ENCODE measurements at places on chromosomes 1 and 21.

DNA sequence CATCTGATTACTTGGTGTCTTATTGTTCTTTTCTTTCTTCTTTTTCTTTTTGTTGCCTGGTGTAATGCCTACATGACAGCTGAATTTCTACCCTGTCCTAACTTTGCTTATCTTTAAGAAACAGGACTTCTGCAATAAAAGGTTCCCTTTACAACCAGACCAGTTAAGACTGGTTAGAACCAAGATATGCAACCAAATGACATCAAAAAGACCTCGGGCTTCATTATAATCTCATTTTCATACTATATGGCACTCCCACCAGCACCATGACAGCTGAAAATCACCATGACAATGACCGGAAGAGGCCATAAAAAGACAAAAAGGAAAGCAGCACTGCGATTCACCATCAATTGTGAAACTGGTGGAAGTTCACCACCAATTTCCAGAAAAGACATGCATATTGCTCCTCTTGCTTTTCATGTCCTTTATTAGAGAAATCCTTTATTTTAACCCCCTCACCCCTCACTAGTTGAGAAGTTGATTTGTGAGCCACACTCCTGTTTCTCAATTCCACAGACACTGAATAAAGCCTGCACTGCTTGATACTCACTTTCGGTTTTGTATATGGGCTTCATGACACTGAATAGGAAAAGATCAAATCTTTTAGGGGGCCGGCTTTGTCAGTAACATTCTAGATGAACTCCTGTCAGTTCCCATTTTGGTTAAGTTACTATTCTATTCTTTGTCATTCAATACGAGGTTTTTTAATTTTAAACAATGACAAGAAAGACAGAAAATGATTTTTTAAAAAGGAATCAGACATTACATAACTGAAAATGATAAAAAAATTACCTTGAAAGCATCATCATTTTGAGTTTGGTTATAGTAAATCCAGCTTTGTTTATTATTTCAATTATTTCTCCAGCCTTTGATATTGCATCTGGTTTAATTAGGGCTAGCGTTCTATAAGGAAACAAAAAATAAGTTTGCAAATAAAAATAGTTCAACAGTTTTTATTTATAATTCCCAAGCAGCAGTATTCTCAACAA, 58.1 kb downstream of the NME7 start:
- DNase-seq: no peak

DNA sequence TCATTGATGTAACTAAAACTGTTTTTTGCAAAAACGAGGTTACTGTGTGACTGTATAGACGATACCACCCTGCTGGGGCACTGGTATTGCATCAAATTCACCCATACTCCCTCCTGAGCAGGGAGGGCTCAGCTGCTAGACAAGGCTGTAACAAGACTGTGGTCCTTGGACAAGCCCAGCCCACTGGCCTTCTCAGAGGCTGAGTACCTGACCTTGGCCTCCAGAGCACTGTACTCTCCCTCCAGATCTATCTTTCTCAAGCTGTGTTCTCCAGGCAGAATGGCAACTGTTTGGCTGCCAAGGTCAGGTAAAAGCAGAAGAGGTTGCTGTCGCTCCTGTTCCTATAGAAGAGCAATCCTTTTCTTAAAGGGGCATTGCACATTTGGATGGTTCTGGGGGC, 8.5 kb downstream of the OLFML2B start:
- no peak for DNase-seq

- DNase-seq: no peak
Measured at GRCh38 chr1:20626098-20626427, 7.2 kb upstream of the PINK1 start.

DNA sequence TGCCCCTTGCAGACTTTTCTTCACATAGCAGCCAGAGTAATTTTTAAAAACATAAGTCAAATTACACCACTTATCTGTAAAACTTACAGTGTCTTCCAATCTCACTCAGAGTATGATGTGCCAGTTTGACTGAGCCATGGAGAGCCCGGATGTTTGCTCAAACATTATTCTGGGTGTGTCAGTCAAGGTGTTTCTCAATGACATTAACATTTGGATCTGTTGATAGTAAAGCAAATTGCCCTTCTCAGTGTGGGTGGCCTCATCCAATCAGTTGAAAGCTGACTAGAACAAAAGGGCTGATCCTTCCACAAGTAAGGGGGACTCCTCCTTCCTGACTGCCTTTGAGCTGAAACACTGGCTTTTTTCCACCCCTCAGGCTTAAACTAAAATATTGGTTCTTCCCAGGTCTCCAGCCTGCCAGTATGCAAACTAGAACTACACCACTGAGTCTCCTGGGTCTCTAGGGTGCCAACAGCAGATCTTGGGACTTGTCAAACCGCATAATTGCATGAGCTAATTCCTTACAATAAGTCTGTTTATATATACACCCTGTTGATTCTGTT, 157.9 kb upstream of the CTTNBP2NL start:
- DNase-seq: no peak

GRCh38 chr1:12454406-12455391, 163.3 kb downstream of the DHRS3 start:
- no peak for DNase-seq

DNA sequence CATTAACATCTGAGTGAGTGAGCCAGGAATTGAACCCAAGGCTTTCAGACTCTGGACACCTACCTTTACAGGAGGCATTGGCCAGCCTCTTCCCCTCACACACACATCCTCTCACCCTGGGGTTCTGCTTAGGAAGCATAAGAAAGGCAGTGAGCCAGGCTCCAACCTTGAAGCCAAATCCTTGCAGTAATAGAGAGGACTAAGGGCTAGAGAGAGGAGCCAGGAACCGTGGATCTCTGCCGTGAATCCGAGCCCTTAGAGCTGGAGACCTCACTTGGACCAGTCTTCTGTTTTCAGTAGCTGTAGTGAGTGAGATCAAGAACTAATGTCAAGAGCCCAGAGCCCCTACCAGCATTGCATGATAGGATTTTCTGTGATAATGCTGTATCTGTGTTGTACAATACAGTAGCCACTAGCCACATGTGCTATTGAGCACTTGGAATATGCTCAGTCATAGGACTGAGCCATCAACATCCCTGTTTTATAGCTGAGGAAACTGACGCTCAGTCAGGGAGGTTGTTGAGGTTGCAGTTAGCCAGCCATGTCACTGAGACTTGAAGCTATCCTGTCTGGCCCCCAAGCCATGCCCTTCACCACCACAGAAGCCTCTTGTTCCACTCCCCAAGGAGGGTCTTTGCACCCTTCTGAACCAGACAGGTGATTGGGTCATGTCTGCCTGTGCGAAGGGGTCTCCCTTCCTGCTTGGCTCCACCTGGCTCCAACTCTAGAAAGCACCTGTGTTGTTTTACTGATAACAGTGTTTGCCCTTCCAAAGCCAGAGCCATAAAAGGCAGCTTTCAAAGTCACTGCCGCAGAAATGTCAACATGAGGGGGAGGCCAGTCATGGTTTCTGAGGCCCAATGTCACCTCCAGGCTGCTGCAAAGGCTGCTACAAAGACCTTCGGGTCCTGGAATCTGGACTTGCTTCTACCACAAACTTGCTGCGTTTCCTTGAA, 101.1 kb upstream of the JUN start:
- no peak for DNase-seq

GRCh38 chr1:39158327-39159086, 46.0 kb upstream of the MACF1 start:
- no peak for DNase-seq

GRCh38 chr1:160411271-160412027, 11.1 kb downstream of the VANGL2 start:
- no peak for DNase-seq

GRCh38 chr1:160570840-160571239, 8.5 kb downstream of the CD84 start:
- no peak for DNase-seq

GRCh38 chr1:92442351-92442750, 44.4 kb downstream of the GFI1 start:
- no peak for DNase-seq

GRCh38 chr1:110163591-110163990, 13.3 kb downstream of the SLC6A17 start:
- DNase-seq: no peak

GRCh38 chr1:94247138-94248094, 10.0 kb upstream of the ARHGAP29 start:
- DNase-seq: no peak

DNA sequence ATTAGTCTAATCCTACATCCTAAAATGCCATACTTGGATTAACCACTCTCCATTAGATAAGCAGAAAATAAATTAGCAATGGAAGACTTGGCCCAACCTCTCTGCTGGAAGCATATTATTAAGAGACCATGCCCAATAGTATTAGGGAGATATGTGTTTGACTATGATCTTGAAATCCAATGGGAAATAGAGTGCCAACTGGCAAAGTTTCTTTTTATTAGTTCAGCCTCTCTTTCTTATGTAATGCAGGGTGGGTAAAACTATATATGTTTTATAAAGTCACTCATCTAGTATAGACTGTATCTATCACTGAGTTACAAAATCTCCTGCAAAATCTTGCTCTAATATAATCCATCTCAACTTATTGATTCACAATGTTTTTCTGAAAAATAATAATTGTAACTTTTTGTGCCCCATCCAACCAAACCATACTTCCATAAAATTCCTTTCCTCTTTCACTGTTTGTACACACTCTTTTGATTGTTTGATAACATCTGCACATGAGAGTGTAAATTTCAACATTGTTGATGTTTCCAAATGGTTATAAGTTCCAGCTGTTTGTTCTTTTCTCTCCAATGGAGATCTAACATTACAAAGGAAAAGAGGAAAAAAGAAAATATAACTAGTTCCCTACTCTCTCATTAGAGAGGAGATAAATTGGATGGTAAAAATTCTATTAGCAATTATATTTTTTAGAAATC, 408.1 kb upstream of the ADGRL2 start:
- no peak for DNase-seq

- no peak for DNase-seq
Measured at GRCh38 chr21:14757533-14758327, 211.6 kb upstream of the SAMSN1 start.

DNA sequence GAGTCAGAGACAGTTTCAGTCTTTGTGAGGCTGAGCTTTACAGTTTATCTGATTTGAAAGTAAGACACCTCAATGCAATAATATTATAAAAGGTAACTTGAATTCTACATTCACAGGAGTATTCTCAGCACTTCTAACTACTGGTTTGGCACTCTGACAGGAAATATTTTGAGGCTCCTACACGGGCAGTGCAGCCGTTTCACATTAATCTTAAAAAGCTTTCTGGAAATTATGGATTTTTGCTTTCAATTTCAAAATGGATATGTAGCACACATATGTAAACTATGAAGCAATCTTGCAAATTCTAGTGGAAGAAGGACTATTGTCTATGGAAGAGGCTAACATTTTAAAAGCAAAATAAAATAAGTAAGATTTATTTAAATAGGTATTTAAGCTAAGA, 262.9 kb upstream of the SNX7 start:
- DNase-seq: no peak

- no peak for DNase-seq
Measured at GRCh38 chr1:12181568-12181967, 14.8 kb downstream of the TNFRSF1B start.

GRCh38 chr1:215857317-215857716, 290.2 kb downstream of the KCTD3 start:
- no peak for DNase-seq

GRCh38 chr1:203166192-203166940, 9.3 kb downstream of the MYBPH start:
- DNase-seq: no peak

DNA sequence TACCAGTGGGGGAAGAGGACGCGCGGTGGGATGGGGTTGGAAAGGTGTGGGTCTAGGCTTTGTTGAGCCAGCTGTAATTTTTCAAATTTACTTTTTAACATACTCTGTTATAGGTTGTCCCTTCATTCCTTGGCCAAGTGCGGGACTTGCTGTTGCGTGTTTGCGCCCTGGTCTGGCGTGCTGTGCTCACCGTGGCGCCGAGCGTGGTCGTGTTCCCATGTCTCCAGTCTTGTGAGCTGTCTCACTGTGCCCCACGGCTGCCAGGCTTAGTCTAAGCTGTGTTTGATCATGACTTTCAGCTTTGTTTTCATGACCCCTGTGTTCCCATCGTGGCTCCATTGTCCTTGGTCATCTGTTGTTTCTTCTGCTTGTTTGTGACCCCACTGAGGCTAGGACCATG, 26.0 kb downstream of the TRAPPC10 start:
- no peak for DNase-seq

DNA sequence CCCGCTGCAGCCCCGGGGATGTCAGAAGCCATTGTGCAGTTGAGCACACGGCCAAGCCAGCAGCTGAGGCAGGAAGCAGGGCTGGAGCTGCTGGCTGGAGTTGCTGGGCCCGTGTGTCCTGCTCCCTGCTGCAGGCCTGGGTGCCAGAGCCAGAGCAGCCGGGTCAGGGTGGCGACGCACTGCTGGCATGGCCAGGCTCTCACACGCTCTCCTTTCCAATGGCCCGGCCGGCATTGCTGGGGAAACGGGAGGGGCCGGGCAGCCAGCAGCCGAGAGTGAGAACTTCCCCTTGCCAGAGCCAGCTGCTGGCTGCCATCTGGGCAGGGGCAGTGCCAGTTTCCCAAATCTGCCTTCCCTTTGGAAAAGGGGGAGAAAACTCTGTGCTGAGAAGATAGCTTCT, 82.4 kb upstream of the PROX1 start:
- no peak for DNase-seq

DNA sequence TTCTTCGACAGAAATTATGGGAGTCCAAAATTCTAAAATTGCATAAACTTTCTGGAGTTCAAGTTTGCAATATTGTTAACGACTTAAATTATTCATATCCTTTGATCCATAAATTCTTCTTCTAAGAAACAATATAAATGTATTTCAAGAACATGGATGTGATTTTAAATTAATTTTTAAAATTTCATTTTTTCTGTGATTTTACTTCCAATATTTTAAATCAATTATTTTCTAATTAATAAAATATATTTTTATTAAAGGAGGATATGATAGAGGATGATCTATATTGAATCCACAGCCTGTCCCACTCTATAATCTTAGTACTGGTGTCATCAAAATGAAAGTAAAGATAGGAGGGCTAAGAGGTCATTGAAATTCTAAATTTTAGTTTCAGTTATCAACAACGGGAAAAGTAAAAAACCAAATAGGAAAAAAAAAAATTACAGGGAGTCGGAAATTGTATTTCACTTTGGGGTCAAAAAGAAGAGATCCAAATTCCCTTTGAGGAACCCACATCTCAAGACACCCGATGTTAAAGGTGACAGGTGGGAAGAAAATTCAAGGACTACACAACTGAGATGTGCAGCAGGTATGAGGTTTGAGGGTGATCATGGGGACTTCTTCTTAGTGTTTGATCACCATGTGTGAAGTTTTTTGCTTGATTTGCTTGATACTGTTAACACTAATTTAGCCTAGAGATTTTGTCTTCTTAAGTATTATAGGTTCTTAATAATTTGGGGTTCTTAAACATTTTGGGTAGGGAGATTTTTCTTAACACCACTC, 154.8 kb upstream of the RGS18 start:
- no peak for DNase-seq

Measured in stimulated activated CD8-positive, alpha-beta memory T cell treated with anti-CD3 and anti-CD28 coated beads, Interleukin-4, amount 100 ng/mL, for 1 hour (primary cell).